ENCODE measurements at places on chromosomes 1 and 21. TPM values are rescaled to one million over a fixed set of nuclear protein-coding genes. Genes with fewer than 3 reads are reported as not detected.

- DNase-seq, result no peak
Measured at GRCh38 chr1:199472018-199472417, 555.5 kb upstream of the NR5A2 start.

- DNase-seq, result no peak
Measured at GRCh38 chr1:212545941-212546635, 62.5 kb upstream of the ATF3 start.

The RGSL1 gene
- total RNA-seq, result not detected

DNA sequence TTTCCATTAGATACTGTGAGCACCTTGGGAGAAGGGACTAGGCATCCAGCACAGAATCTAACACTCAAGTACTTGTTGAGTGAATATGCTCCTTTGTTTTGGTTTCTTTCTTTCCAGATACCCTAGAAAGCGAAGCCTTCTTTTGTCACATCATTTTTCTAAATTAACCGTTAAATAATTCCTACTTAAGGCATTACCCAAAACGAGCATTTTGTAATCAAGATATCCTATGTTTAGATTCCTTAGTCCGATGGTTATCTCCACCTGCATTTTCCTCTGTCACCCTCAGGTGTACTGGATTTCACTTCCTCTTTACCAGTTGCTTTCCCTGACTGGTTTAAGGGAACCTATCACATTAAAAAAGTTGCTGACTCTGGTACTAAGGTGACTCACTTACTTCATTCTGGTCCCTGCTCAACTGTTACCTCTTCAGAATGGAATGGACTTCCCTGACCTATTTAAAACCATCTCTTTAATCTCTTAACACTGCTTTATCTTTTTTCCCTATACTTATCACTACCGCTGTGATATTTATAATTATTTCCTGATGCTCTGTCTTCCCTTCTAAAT lies 3.2 kb downstream of the B3GALNT2 start:
- no peak for DNase-seq

DNA sequence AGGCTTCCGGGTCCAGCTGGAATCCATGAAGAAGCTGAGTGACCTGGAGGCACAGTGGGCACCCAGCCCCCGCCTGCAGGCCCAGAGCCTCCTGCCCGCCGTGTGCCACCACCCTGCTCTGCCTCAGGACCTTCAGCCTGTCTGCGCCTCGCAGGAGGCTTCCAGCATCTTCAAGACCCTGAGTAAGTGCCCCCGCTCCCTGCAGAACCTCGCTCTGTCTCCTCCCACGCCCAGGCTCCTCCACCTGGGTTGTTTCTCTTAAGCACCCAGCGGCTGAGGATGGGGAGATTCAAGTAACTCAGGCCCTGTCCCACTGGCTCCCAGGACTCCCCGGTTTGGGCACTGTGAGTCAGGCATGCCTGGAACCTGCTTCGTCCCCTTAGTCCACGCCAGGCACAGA lies 1.5 kb downstream of the GUCA2B start:
- no peak for DNase-seq

- DNase-seq, result no peak
Measured at GRCh38 chr1:82759035-82759434, 958.3 kb downstream of the ADGRL2 start.

The MIXL1 gene
- not detected for total RNA-seq

DNA sequence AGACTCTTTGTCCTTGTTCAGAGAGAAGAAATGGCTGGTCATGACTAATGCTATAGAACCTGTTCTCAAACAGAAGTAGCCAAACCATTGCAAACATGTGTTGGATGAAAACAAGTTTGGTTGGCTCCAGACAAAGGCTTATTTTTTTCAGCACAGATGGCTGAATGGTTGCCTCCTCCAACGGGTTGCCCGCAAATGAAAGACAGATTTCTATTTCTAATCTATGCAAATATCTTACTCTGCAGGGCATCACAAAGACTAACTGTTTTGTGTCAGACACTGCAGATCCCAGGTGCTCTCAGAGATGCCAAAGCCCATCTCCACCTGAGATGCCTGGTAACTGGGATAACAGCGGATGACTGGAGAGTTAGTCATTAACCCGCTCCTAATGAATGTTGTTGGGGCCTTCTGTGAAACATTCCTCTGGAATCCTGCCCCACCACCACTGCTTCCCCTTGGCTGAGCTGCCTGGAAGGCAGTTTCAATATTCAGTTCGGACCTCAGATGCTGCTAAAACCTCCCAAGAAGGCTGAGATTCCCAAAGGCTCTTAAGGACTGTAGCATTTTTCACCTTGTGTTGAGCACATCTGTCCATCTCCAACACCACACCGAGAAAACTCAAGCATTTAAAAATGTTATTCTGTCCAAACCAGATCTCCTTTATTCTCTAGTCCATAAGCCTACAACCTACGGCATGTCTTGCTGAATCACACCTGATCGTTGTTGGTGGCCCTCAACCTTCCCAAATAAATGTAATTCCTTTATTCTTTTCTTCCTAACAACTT lies 104.4 kb downstream of the PTPN14 start:
- no peak for DNase-seq

The RNF223 gene
- 0.12 TPM for total RNA-seq

DNA sequence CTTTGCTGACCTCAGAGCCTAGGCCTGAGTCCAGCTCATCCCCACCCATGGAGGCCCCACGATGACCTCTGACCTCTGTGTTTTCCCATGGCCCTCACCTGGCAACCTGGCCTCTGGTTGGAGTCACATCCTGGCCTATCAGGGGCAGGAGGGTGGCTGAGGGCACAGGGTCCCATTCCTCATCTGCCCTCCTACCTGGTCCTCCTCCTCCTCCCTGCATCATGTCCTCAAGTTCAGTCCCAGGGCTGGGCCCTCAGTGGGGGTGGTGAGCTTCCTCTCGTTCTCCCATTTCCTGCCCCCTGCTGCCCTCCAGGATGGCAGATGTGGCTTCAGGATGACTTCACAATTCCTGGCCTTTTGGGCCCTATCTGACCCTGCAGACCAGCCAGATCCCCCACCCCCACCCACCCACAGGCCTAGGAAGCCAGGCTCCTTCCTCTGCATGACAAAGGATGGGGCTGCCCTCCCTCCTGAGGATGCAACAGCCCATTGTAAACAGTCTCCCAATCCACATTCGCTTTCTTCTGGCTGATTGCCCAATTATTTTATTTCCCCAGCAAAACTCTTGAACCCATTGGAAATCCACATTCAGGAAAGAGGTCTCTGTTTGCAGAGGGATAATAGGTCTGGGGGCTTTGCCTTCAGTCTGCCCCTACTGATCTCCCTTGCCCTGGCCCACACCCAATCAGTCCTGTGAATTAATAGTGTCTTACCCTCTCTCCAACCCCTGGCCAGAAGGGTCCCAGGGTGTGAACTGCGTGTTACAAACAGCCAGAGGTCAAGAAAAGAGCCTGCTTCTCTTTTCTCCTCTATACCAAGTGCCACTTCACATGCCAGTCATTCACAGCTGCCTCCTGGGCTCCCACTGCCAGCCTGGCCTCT lies 10.3 kb upstream of the LEFTY1 start:
- DNase-seq, result no peak

The PDE9A gene
- 19.3 TPM for total RNA-seq

- DNase-seq, result no peak
Measured at GRCh38 chr21:45640888-45641479, 2.5 kb upstream of the PCBP3 start.

DNA sequence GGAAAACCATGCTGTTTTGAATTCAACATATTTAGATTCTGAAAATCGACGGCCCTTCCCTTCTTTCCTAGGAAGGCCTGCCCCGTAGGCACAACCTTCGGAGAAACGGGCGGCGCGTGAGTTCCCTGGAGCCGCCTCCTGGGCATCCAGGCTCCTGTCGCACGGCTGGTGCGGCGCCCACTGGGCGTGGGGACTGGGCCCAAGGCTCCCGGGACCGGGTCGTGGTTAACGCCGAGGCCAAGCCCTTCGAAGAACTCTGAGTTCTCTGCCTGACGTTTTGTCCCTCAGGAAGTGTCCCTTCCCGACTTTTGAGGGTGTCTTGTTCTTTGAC lies 19.2 kb upstream of the TBX15 start:
- DNase-seq, result no peak

DNA sequence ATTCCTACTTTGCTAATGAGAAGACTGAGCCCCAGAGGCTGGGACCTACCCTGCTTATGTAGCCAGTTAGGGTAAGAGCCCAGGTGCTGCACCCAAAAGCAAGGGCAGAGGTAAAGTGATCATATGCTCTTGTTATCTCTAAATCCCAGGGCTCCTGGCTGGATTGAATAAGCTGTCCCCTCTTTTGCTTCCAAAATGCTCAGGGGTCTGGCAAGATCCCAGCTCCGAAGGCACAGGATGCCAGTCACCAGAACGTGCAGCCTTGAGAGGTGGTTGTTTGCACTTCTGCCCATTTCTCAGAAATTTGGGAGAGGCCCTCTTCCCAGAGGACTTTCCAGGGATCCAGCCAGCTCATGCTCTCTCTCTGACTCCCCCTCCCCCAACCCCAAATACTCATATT lies 142.4 kb upstream of the TMEM51 start:
- DNase-seq, result no peak

GRCh38 chr1:54475946-54476516 lies 69.8 kb upstream of the SSBP3 start:
- no peak for DNase-seq

The KCNE2 gene
- total RNA-seq, result 0.69 TPM

- DNase-seq, result no peak
Measured at GRCh38 chr1:109772658-109773202, 9.0 kb upstream of the EPS8L3 start.

The RSRP1 gene
- 271 TPM for total RNA-seq

The KCNAB2 gene
- 232 TPM for total RNA-seq

- DNase-seq, result no peak
Measured at GRCh38 chr1:4411862-4412261, 242.5 kb upstream of the AJAP1 start.

- DNase-seq, result no peak
Measured at GRCh38 chr1:229869240-229869639, 197.8 kb upstream of the GALNT2 start.

The FAM43B gene
- total RNA-seq, result not detected

The DRAXIN gene
- total RNA-seq, result 0.30 TPM

The HHAT gene
- total RNA-seq, result 1.2 TPM

GRCh38 chr1:22158654-22159053 lies 15.8 kb upstream of the WNT4 start:
- DNase-seq, result no peak

The IGSF3 gene
- total RNA-seq, result 4.9 TPM

The UBL4B gene
- not detected for total RNA-seq

- DNase-seq, result no peak
Measured at GRCh38 chr1:43348343-43348808, 10.4 kb upstream of the CDC20 start.

The CNKSR1 gene
- total RNA-seq, result 5.0 TPM

The FCGR1A gene
- not detected for total RNA-seq

DNA sequence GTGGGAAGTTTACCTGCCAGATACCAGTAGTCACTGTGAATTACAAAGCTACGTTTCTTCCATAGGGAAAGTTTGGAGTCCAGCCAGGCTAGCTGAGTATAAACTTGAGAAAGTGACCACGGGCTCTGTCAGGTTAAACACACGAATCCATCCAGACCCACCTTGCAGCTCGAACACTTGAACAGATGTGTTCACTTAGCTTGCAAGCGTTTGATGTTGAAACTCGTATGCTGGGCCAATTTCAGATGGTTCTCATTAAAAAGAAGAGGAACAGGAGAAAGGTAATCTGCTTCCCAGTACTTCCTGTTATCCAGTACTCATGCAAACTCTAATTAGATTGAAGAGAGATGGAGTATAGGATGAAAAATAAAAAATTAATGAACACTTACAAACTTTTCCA lies 636.4 kb downstream of the SMYD3 start:
- DNase-seq, result no peak

The OR6N1 gene
- total RNA-seq, result not detected

DNA sequence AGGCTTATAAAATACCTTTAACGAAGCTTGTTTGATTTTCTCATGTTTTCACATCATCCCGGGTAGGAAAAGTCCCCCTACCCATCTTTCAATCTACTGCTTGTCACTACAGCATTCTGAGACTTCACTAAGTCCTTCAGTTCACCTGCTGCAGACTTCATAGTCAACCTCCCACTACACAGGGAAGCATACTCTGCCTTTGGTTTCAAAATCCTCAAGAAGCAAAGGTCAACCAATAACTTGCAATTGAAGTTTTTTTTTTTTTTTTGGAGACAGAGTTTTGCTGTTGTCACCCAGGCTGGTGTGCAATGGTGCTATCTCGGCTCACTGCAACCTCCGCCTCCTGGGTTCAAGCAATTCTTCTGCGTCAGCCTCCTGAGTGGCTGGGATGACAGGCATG lies 4.7 kb upstream of the PTPN22 start:
- no peak for DNase-seq

DNA sequence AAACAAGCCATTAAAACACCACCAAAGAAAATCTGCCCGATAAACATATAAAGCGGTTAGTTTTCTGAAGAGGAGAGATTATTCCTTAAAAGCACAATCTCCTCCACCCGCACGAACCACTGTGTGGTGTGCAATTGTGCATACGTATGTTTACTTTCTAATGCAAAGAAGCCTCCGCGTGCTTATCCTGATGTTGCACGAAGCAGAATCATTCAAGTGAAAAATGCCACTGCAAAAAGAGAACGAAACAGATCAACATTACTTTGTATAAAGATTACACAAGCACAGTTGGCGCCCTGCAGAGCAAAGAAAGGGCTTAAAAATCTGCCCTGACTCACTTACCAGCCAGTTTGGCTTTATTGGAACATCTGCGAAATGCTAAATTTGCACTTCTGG lies 166.8 kb downstream of the ZNF281 start:
- DNase-seq, result no peak

The C1QB gene
- not detected for total RNA-seq

- no peak for DNase-seq
Measured at GRCh38 chr1:245183429-245183828, 28.6 kb downstream of the KIF26B start.

- no peak for DNase-seq
Measured at GRCh38 chr1:162178432-162178831, 108.9 kb downstream of the NOS1AP start.

GRCh38 chr1:197197430-197197997 lies 51.0 kb upstream of the ASPM start:
- DNase-seq, result no peak

DNA sequence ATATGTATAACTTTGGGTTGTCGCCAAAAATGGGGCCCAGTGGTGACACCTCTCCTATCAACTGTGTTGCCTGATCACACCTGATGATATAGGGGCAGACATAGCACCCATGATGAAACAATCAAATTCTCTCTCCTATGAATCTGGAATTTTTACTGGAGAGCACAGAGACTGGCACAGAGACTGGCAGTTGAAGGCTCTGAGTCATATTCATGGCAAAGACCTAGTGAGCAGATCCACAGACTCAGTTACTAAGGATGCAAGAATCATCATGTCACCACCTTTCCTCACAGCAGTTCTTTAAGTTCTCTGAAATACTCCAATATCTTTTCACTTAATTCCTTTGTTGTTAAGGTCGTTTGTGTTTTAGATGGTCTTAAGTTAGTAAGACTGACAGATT lies 60.0 kb downstream of the APCS start:
- DNase-seq, result no peak

The FMO1 gene
- not detected for total RNA-seq

GRCh38 chr1:156319664-156320063 lies 18.4 kb downstream of the CCT3 start:
- peak; percentile 23 for DNase-seq

The GJA9 gene
- total RNA-seq, result not detected

The FAM72C gene
- 49.2 TPM for total RNA-seq

- DNase-seq, result no peak
Measured at GRCh38 chr1:220682901-220683576, 7.1 kb upstream of the C1orf115 start.

The SPRR2A gene
- not detected for total RNA-seq

- no peak for DNase-seq
Measured at GRCh38 chr1:40038697-40039096, 1.8 kb upstream of the CAP1 start.

The AMY1A gene
- not detected for total RNA-seq

The CA6 gene
- total RNA-seq, result 2.5 TPM

All from activated T-cell treated with anti-CD3 and anti-CD28 coated beads, Interleukin-2, amount 50 U/mL, for 72 hours (primary cell).